ENCODE measurements at places on chromosomes 4 and X.

GRCh38 chr4:67035986-67036385 lies 509.3 kb downstream of the CENPC start:
- DNase-seq = no peak

DNA sequence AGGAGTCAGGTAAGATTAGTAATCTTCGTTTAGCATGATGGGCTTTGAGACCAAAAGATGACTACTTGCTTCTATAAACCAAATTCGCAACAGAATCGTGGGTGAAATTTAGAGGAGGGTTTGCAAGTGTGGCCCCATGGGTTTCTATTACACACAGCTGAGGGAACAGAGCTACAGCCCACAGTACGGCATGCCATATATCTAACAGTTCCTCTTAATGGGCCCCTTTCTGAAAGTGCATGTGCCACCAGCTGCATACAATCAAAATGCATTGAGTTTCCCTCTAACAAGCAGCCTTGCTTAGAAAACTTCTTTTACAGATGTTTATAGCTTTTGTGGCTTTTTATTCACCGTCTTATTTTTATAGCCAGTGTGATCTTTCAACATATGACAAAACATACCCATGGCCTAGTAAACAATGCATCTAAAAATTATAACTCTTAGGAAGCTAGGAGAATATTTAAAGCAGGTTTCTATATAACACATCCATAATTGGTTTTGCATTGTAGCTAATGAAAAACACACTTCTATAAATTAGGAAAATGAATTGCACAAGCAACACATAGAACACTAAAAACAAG lies 202.1 kb downstream of the PRDM5 start:
- no peak for DNase-seq

DNA sequence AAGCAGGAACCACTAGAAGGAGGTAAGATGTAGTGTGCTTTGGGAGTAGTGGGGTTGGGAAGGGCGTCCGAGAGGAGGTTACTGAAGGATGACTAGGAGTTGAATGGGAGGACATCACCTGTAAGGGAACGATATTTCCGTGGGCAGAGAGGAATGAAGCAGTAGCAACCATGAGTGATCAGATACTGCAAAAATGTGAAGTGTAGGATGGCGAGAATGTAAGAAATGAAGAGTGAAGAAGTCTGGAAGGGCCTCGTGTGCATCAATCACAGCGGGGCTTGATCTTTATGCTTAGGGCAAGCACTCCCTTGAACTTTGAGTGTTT lies 594 bp downstream of the MSMO1 start:
- no peak for DNase-seq

DNA sequence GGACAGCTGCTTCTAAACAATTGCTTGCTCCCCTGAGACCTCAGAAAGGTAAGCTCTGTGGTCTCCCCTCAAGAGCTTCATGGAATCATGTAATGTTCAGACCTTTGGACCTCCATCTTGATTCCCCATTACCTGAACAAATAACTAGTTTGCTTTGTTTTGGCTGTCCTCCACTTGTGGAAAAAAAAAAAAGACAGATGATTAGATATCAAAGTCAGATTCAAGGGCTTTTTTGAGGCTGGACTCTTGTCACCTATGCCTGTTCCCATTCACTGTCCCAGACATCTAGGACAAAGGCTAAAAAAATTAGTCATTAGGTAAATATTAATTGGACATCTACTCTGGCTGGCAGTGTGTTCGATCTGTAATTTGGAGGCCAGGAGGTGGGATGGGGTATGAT lies 13.3 kb downstream of the TMEM255A start:
- no peak for DNase-seq

GRCh38 chrX:643911-644303 lies 13.3 kb downstream of the SHOX start:
- DNase-seq = no peak

DNA sequence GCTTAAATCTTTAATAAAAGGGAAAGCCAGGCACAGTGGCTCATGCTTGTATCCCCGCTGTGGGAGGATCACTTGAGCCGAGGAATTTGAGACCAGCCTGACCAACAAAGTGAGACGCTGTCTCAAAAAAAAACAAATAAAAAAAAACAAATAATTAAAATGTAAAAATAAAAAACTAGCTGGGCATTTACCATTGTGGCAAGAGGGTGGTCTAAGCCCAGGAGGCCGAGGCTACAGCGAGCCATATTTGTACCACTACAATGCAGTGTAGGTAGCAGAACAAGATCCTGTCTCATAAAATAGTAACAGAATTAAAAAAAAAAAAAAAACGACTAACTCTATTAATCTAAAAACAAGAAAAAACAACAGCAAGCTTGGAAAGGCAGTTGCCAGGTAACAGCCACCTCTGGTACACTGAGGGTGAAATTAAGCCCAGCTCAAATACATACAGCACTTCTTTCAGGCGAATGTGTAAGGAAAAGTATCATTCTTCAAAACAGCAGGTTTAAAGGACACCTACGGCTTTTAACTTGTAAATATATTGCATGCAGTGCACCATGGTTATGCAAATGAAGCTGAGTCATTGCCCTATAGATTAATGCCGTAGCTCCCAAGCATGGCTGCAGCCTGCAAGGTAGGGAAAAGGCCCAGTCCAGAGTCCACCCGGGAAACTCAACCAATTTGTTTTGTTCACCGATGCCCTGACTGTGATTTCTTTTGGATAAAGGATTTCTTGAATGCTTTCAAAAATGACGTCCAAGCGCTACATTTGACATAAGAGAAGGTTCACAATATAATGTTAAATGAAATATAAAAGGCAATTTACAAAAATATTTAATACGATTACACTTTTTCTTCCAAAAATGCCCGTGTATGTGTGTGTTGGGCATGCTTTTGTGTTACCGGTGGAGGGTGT lies 14.5 kb upstream of the TXLNG start:
- peak; percentile 2 for DNase-seq

- DNase-seq = no peak
Observed at GRCh38 chrX:16797358-16797757, 11.1 kb downstream of the TXLNG start.

DNA sequence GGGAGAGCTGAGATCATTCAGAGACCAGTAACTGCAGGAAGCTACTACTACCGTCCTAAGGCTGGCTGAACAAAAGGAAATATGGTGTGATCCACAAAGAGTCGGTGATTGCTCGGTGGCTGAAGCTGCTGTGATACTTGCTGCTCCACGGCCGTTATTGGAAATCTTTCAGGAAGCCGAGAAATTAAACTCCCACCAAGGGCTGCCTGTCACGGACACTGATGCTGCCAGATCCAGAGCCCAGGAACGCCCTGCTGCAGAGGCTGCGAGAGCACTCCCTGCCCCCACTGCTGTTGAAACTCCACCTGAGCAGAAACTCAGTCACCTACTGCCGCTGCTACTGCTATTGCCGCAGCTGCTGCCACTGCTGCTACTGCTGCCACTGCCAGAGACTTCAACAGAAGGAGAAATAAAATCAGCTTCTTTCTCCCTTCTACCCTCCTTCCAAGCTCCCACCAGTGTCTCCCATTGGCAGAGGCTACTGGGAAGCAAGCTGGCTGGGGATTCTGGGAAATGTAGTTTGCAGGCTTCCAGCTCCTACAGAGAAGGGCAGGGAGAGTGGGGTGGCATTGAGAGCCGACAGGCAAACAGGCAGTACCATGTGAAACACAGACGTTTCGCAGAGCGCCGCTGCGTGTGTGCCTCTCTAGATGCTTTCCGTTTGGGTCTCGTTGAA lies 126.0 kb upstream of the ENPP6 start:
- peak; percentile 60 for DNase-seq

DNA sequence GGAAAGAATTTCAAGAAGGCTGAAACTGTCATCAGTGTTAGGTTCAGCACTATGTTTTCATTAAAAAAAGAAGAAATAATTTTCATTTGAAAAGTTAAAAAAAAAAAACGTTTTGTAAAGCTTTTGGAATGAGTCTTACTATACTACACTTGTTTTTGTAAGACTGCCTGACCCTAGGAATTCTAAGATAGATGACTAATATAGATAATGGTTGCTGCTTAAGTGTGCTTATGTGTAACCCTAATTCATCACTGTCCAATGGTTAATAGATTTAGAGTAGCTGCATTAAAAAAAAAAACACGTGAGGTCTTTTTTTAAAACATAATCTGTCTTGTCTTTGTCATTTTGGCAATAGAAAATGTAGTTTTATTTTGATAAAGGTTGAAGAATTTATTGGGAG lies 323.2 kb downstream of the IL1RAPL1 start:
- no peak for DNase-seq

DNA sequence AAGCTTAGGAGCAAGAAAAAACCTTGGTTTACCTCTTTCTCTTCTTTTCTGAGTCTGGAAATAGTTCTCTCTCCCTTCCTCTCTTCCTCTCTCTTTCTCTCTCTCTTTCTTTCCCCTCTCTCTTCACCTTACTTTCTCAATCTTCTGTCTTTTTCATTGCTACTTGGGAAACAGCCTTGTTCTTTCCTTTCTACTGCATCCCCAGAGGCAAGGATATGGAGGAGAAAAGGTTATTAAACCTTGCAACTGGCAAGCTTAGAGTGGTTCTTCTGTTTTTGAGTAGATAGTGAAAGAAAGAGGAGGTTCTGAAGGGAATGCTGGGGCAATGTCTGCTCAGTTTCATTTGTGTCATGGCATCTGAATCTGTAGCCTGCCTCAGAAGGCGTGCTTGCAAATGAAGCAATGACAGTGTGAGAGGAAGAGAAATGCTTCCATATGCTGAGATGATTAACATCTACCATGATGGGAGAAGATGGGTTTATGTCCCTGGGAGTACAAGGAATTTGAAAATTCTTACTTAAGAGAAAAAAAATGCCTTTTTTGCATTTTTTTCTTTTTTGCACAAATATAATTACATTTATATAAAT lies 190.6 kb downstream of the CEP135 start:
- no peak for DNase-seq

GRCh38 chr4:59339631-59340030 lies 1860.5 kb upstream of the ADGRL3 start:
- DNase-seq = no peak

DNA sequence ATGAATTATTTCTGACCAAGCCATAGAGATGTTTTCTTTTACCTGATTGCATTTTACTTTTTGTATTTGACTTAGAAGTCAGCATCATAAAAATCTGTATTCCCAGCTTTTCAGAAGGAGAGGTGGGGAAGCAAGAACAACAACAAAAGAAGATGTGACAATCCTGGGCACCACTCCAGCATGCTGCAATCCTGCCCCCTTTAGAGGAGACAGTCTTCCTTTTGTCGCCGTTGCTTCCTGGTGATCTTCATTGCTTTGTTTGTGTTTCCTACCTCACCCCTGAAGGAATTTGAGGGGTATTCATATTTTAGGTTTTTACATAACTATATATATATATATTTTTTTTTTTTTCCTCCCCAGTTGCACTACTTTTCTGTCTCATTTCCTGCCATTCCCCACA lies 3.7 kb downstream of the QRFPR start:
- no peak for DNase-seq

DNA sequence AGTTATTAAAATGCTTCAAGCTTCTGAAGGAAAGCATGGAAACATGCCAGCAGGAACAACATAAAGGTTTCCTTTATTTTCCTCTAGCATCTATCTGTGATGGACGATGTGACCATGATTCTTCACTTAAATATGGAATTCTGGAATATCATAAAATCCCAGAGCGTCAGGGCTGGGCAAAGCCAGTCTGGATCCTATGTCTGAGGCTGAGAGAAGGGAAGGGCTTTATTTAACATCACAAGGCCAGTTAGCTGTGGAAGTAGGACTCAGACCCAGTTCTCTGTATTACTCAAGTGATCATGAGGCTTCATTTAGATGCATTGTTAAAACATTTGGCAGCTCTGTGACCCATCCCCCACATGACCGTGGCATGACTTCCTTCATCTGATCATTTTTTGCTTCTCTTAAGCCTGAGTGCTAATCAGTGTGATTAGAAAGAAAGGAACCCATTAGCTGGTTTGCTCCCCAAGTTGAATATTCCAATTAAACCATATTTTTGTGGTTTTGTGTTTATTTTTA lies 40.9 kb upstream of the EOLA2 start:
- no peak for DNase-seq

DNA sequence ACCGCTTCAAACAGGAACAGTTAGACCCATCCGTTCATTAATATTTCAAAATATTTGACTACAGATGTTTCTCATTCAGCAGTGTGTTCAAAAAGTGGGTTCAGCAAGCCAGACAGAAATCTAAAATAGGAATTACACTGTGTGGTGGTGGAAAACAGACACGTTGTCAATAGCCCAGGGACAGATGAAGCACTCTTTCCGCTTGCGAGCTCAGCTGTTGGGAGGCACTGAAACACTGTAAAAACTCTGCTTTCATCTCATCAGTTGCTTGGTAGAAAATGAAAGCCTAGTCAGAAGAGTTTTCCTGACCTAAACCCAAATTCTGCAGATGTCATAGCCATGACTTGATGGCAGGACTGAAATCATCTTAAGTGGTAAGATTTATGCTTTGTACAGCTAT lies 38.5 kb downstream of the LRP2BP start:
- no peak for DNase-seq

GRCh38 chr4:176838601-176839433 lies 46.1 kb upstream of the VEGFC start:
- DNase-seq = no peak

DNA sequence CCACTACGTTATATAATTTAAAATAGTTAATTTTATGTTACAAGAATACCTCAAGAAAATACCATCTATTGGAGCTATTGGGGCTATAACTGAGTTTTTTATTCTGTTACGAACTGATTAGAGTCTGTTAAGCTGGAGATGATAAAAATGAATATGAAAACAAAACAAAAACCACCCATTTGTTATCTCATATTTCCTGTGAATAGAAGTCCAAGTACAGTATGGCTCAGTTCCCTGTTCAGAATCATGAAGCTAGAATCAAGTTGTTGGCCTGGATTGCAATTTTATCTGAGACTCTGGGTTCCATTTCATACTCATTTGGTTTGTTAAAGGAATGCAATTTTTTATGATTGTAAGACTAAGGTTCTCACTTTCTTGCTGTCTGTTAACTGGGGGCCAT lies 319.1 kb upstream of the PCDH18 start:
- no peak for DNase-seq

GRCh38 chrX:2370456-2370855 lies 130.3 kb downstream of the DHRSX start:
- DNase-seq = no peak

DNA sequence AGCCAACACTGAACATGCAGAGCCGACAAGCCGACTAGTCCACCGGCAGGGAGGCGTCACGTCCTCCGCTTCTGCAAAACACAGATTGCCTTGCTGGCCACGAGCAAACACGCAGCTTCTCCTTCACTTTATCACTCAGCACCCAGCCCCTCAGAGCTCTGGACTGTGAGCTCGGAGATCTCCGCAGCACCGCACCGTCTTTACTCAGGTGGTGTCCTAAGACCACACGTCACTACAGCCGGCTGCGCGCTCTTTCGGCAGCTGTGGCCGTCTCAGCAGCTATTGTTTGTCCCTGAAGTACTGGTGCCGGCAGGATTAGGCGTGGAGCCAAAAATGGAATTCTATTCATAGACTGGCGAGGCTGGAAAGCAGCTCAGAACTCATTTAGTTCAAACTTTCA lies 72.0 kb downstream of the FAT1 start:
- no peak for DNase-seq

All from endothelial cell (in vitro differentiated cells).